ENCODE measurements at places on chromosomes 5 and 9.

DNA sequence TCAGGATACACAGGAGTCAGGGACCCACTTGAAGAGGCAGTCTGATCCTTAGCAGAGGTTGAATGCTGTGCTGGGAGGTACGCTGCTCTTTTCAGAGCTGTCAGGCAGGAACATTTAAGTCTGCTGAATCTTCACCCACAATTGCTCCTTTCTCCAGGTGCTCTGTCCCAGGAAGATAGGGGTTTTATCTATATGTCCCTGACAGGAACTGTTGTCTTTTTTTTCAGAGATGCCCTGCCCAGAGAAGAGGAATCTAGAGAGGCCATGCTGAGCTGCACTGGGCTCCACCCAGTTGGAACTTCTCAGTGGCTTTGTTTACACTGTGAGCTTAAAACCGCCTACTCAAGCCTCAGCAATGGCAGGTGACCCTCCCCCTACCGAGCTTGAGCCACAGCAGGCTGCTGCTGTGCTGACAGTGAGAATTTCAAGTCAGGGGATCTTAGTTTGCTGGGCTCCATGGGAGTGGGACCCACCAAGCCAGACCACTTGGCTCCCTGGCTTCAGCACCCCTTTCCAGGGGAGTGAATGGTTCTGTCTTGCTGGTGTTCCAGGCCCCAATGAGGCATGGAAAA, 169.0 kb downstream of the FBXL17 start:
- no peak for DNase-seq

- no peak for DNase-seq
These were observed 48.7 kb downstream of the RICTOR start for GRCh38 chr5:39025456-39025855.

DNA sequence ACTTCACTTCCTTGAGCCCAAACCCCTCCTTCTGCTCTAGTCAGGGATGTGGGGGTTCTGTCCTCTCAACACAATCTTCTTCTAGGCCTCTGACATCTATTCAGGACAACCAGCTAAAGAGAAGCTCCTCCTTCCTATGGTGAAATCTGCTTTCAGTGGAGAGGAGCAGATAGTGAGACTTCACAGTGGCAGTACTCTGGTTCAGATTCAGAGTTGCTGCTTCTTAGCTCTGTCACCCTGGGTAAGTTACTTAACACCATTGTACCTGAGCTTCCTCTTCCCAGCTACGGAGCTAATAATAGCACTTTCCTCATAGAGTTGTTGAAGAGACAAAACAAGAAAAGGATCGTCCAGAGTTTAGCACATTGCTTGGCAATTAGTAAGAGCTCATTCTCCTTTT, 77.3 kb upstream of the LARP1 start:
- DNase-seq: no peak

- DNase-seq: no peak
These were observed 369.0 kb downstream of the SPOCK1 start for GRCh38 chr5:137129886-137130680.

DNA sequence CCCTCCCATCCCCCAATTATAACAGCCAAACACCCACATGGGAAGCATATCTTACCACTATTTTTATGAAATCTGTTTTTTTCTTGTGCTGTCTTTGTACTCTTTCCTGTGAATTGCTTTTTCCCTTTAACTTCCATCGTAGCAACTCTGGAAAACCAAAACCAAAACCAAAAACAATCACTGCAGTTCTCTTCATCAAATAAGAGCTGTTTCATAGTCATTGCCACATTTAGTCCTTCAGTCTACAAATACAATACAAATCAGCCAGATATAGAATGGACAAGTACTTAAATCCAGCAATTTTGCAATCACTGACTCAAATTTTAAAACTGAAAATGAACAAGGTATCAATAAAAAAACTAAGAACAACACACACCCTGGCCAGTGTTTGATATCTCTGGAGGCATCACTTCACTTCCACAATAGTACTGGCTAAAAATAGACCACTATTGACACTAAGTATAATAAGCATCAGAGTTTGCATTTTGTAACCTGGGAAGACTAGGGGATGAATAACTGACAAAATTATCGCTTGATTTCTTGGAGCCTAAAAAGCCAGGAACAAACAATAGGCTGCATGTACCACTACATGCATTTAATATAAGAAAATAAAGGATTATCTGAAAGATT, 5.4 kb downstream of the PUM3 start:
- no peak for DNase-seq

DNA sequence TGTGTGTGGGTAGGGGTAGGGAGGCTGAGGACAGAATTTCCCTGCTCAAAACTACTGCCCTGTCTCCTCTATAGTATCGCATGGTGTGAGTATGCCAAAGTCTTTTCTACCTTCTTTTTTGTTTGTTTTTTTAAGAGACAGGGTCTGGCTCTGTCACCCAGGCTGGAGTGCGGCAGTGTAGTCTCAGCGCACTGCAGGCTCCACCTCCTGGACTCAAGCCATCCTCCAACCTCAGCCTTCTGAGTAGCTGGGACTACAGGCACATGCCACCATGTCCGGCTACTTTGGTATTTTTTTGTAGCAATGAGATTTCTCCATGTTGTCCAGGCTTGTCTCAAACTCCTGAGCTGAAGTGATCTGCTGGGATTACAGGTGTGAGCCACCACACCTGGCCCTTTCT, 2.5 kb downstream of the SRP19 start:
- DNase-seq: no peak

- DNase-seq: no peak
These were observed 76.4 kb downstream of the PHAX start for GRCh38 chr5:126677121-126677520.

GRCh38 chr9:116736399-116737151, 49.5 kb downstream of the TRIM32 start:
- DNase-seq: no peak

DNA sequence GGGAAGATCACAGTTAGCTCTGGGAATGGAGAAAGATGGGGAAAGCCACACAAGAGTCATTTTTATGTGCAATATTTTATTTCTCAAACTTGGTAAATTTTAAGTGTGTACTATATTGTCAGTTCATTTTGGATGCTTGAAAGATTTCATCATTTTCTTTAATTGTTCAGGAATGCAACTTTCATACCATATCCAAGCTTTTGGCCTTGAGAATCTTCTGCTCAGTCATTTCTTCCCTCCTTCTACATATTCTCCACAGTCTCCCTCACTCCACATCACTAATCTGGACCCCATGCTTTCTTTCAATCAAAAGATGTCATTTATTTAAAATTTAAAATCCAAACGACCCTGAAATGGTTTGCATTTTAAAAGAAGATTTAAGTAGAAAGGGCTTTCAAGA, 135.4 kb downstream of the FAM114A2 start:
- DNase-seq: no peak

- DNase-seq: no peak
These were observed 247.2 kb downstream of the KIF4B start for GRCh38 chr5:155260798-155261197.

GRCh38 chr9:92781899-92782298, 17.3 kb upstream of the BICD2 start:
- no peak for DNase-seq

DNA sequence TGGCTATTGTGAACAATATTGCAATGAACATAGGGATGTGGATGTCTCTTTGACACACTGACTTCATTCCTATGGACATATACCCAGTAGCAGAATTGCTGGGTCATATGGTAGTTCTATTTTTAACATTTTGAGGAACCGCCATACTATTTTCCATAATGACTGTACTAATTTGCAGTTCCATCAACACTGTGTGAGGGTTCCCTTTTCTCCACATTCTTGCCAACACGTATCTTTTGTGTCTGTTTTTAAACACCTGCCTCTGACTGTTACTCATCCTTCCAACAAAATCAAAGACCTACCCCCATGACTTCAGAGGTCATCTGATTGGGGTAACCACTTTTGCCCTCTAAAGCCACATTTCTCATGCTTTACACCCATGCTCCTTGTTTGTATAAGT, 133.5 kb downstream of the MED27 start:
- DNase-seq: no peak

DNA sequence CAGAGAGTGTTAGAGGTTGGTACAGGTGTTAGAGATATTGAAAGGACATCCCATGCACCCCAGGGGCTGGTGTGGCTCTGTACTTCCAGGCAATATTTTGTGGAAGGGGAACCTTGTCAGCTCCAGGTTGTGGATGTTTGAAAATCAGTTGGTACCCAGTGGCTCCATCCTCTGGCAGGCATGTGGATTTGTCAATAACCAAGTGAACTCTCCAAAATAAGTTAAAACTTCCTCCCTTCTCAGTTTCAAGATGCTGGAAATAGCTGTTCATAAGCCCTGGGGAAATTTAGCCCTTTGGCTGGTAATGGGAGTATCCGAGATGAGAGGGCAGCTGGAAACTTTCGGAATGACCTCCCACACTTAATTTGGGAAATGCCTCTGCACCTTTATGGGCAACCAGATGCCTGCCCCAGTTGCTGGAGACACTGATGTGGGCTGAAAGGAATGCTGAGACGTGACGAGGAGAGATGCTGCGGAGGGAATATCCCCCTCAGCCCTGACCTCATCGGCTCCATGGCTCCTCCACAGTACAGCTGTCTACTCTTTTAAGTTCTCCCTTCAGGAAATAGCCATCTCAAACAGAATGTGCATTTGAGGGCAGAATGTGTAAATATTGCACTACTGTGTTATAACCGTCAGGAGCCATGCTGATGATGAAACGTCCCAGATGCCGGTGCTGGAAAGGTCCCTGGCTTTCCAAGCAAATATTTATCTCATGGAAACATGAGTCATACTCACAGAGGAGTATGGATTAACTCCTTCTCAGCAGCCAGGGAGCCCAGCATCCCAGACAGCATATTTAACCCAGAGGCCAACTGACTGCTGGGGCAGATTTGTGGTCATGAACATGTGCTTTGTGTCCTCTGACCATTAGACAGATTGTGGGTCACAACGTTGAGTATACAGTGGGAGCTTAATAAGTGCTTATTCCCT, 29.5 kb downstream of the TGFBI start:
- DNase-seq: peak; percentile 84

DNA sequence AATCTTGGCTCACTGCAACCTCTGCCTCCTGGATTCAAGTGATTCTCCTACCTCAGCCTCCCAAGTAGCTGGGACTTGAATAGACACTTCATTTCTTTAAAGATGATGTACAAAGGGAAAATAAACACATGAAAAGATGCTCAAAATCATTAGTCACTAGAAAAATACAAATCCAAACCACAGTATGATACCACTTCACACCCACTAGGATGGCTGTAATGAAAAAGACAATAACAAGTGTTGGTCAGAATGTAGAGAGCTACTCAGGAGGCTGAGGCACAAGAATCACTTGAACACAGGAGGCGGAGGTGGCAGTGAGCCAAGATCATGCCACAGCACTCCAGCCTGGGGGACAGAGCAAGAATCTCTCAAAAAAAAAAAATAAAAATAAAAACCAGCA, 13.0 kb downstream of the F2RL2 start:
- DNase-seq: no peak

DNA sequence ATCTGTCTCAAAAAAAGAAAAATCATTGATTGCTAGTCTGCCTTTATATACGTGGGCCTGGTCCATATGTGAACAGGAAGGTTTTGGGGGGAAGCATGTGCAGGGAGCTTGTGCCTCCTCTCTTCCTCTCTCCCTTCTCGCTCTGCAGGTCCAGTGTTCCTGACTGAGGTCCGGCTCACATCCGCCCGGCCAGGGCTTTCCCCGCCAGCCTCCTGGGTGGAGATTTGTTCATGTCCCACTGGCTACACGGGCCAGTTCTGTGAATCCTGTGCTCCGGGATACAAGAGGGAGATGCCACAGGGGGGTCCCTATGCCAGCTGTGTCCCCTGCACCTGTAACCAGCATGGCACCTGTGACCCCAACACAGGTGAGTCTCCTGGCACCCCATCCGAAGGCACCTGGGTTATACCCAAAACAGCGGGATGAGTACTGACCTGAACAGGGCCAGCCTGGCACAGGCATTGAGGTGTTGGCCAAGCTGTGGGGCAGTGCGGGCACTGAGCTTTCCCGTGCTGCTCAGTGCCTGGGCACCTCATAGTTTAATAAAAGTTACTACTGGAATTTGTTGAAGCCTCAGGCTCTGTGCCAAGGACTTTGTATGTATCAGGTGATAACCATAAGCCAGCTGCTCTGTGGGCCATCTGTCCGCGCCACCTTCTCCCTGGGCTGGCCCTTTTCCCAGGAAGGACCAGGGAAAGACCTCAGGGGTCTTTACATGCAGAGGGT, 39.4 kb upstream of the AIF1L start:
- DNase-seq: no peak

DNA sequence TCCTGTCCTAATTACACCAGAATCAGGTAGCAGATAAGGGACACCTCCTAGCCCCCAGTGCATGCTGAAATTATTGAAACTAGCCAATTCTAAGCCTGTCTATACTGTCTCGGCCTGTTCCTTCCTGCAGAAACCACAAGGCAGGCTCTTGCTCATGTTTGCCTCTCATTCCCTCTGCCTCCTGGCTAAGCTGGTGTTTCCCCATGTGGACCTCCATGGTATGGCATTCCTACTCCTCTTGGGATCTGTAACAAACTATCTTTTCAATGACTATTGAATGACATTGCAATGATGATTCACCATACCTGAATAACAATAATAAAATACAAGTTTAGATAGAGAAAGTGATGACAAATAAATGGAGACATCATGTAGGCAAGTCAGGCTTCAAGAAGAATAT, 35.6 kb upstream of the ADAMTS16 start:
- DNase-seq: peak; percentile 31

- DNase-seq: peak; percentile 86
These were observed 324.9 kb upstream of the IRX4 start for GRCh38 chr5:2207416-2208238.

GRCh38 chr5:2166306-2166978, 283.7 kb upstream of the IRX4 start:
- DNase-seq: no peak

- DNase-seq: no peak
These were observed 335.3 kb upstream of the TLE4 start for GRCh38 chr9:79236466-79236865.

- DNase-seq: no peak
These were observed 17.2 kb downstream of the CENPP start for GRCh38 chr9:92342825-92343488.

GRCh38 chr9:125990186-125990792, 243.1 kb downstream of the PBX3 start:
- no peak for DNase-seq

- no peak for DNase-seq
These were observed 83.3 kb upstream of the RETREG1 start for GRCh38 chr5:16700081-16700480.

DNA sequence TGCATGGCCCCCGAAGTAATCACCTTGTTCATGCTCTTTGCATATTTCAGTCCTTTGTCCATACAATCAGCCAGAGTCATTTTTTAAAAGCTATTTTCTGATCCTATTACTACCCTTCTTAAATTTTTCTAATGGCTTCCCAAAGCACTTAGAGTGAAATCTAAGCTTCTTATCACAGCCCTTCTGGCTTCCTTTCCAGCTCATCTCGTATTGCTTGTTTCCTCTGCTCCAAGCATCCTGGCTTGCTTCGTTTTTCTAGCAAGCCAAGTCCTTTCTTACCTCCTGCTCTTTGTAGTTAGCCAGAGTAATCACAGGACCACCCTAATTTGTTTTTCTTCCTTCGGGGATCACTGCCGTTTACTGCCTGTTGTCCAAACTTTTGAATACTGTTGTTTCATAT, 453.3 kb downstream of the KIF4B start:
- no peak for DNase-seq

Data from urothelium cell line (cell line).